Upper lobe of left lung (tissue), 6 donors: ENCODE measurements at places on chromosomes 12 and 14. TPM values are rescaled to one million over a fixed set of nuclear protein-coding genes. Genes with fewer than 3 reads are reported as not detected.
A peak's percentile ranks its signal among the peaks of the same experiment; 100 is the strongest.

DNA sequence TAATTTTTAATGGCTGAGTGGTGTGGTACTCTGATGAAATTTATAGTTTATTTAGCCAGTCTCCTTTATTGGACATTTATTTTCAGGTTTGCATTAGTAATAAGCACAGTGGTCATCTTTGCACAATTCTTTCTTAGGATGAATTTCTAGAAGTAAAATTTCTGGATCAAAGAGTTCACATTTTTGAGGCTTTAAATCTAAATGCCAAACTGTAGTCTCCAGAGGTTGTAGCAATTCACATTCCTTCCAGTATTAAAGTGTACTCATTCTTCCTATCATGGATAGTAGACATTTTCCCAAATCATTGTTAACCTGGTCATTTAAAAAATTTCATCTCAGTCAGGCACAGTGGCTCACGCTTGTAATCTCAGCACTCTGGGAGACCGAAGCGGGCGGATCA is 24.8 kb downstream of the SLC39A9 start:
- no peak for DNase-seq

DNA sequence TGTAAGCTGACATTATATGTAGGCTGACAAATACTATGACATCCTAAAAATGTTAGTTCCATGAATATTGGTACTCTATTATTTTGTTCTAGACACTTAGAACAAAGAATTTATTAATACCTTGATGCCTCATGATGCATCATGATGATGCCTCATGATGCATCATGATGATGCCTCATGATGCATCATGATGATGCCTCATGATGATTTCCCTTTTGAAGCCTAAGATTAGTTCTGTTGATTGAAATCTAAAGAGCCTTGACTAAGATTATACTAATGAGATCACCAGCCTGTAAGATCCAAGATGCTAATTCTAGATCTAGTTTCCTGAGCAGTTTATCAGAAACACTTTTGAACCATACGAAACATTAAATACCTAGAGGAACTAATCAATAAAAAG is 4.6 kb upstream of the CEP128 start:
- DNase-seq = no peak

GRCh38 chr14:30988509-30988908 is 36.9 kb upstream of the AP4S1 start:
- DNase-seq = no peak

- DNase-seq = no peak
Observed at GRCh38 chr14:65115615-65116014, 13.3 kb upstream of the MAX start.

GRCh38 chr12:18676996-18677588 is 60.7 kb downstream of the PLCZ1 start:
- no peak for DNase-seq

- no peak for DNase-seq
Observed at GRCh38 chr12:46219877-46220655, 48.8 kb downstream of the SLC38A1 start.

- peak; percentile 64 for DNase-seq
Observed at GRCh38 chr12:105420659-105421240, 90.3 kb downstream of the C12orf75 start.

DNA sequence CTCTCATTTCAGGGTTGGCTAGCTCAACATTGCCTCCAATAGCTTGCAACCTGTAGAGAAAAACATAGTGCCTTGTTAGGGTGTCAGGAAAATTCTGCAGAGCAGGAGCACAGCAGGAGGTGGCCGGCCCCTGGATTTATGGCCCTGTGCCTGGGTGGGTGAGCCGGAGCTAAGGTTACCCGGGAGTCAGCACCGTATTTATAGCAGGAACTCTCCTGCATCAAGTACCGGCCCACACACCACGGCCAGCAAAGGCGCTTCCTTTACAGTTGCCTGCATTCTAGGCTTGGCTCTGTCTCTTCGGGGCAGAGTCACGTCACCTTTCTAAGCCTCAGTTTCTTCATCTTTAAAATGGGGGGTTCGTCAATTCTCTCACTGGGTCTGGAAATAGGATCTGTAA is 52.8 kb upstream of the EML1 start:
- DNase-seq = no peak

DNA sequence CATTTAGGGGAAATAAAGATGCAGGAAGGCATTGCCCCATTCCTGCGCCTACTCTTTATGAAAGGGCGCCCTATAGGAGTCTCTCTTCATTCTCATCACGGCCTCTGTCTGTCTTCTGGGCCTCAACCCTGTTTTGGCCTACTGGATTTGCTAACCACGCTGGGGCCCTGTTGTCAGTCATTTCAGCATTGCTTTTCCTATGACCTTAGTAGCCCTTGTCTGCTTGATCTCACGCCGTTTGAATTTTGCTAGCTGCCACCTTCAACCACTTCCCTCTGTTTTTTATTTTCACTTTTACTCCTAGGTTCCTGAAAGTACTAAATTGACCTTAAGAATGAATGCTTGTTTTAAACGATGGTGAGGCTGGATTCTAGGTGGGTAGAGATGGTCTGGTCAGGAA is 139.0 kb downstream of the SYNE2 start:
- no peak for DNase-seq

DNA sequence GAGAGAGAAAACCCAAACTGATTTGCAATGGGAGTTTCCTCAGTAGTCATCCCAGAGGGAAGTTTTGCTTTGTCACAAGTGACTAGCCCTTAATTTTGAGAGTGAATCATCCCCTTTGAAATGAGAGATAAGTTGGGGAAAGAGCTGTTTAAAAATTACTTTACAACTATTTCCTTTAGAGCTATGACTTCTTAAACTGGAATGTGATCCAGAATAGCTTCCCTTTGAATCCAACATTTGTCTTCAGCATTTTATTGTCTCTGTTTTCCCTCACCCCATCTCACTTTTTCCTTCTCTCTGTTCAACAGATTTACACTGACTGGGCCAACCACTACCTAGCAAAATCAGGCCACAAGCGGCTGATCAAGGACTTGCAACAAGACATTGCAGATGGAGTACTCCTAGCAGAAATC is 109.3 kb downstream of the NAV3 start:
- no peak for DNase-seq

DNA sequence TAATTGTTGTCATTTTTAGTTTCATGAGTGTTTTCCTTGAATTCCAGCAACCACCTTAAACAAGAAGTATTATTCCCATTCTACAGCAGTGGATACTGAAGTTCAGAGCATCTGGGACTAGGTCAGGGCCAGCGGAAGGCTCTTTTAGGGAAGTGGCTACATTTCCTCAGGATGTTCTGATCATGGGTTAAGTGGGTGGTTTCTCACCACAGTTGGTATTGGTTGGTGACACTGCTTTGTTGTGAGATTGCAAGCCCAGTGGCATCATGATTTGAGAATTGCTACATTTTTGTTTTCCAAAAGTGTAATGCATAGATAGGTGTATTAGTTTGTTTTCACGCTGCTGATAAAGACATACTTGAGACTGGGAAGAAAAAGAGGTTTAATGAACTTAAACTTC is 47.1 kb downstream of the SYNE2 start:
- no peak for DNase-seq

- peak; percentile 16 for DNase-seq
Observed at GRCh38 chr14:104264495-104265265, 126.3 kb downstream of the KIF26A start.

- no peak for DNase-seq
Observed at GRCh38 chr12:43737646-43738045, 20.9 kb downstream of the PUS7L start.

GRCh38 chr12:84033162-84033561 is 879.4 kb downstream of the SLC6A15 start:
- no peak for DNase-seq

GRCh38 chr14:102088012-102088792 is 1.4 kb upstream of the HSP90AA1 start:
- DNase-seq = peak; percentile 92

DNA sequence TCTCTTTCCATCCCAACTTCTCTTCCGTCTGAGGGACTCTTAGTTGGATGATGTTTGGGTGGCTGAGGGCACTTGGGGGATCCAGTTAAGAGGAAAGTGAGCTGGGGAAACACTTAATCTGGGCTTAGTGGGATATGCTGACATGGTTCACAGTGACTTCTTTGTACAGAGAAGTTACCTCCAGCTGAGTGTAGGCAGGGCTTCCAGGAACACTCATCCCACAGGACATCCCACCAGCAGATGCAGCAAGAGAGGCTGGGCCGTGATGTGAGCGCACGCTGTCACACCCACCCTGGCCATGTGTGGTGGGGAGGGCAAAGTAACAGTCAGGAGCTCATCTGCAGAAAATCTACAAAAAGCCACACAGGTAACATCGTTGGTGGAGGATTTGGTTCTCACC is 832 bp upstream of the CACNA2D4 start:
- DNase-seq = no peak

GRCh38 chr14:81400202-81400678 is at the start of gene STON2:
Gene STON2 (minus strand): TSS chr14:81400324. CDS start chr14:81398382, 1,942 bp downstream.
- DNase-seq = no peak

- no peak for DNase-seq
Observed at GRCh38 chr12:5185435-5186069, 141.9 kb downstream of the KCNA5 start.

- DNase-seq = peak; percentile 48
Observed at GRCh38 chr14:24427537-24428508, 1.6 kb downstream of the CBLN3 start.

- DNase-seq = no peak
Observed at GRCh38 chr12:15423629-15424028, 101.3 kb downstream of the PTPRO start.

LRRK2 gene
- 719 TPM for total RNA-seq

ERH gene
- 106 TPM for total RNA-seq

CEP170B gene
- total RNA-seq = 24.2 TPM

RPS6KL1 gene
- total RNA-seq = 3.4 TPM

KLRF2 gene
- not detected for total RNA-seq

DHRS2 gene
- total RNA-seq = 0.30 TPM

PRH2 gene
- total RNA-seq = not detected

CFAP73 gene
- total RNA-seq = 9.0 TPM
